ENCODE measurements at places on chromosomes 12 and 14.

DNA sequence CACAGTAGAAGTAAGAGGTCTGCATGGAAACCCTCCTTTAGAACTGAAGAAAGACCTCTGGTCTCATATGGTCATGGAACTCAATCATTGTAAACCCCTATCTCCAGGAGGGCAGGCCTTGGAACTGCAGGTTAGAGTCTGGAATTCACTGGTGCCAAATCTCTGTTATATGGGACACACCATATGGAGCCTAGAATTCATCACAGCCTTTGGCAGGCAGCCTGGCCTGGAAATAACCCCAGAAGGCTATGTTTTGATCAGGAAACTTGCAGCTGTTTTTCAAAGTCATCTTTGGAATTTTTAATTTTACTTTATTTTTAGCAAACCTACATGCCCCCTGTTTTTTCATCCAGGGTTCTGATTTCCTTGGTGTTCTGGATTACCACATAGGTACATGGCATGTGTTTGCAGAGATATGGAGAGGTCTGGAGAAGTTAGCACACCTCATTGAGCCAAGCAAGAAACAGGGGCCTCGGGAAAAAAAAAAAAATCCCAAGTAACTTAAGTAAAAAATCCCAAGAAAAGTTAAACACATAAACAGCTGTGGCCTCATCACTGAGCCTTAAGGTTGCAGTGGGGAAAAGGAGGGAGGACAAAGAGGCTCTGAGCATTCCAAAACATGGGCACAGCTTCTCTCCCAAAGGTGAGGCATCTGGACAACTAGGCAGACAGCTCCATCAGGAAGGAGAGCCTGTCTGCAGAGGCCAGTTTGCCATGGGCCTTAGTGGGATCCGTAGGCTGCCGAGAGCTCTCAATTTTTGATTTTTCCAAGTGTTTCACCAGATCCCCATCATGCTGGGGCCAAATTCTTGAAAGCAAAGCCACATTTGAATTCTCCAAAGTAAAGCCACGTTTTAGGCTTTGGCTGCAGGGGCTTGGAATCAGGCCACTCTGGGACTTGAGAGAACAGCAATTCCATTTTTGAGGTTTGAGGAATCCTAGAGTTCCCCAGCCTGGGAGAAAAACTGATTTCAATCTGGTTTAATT, 339.6 kb upstream of the TBX3 start:
- no peak for DNase-seq

GRCh38 chr12:89918172-89918846, 209.7 kb upstream of the ATP2B1 start:
- no peak for DNase-seq

GRCh38 chr12:1993341-1993740, 10.9 kb downstream of the DCP1B start:
- DNase-seq, result no peak

DNA sequence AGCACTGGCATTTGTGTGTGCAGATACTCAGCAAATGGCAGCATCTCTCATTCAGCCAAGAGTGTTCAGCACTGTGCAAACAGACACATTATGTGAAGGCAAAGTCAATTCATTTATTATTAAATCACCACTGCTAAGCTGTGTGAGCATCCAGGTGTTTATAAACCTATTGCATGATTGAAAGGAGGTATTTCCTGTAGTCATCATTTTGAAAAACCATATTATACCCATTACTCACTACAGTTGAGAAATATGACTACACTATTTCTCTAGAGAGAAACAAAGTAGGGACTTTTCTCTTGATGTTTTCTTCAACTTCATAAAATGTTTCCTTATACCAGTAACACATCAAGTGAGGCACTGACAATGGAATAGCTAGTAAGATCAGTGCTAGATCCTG, 13.7 kb downstream of the SPX start:
- DNase-seq, result no peak

DNA sequence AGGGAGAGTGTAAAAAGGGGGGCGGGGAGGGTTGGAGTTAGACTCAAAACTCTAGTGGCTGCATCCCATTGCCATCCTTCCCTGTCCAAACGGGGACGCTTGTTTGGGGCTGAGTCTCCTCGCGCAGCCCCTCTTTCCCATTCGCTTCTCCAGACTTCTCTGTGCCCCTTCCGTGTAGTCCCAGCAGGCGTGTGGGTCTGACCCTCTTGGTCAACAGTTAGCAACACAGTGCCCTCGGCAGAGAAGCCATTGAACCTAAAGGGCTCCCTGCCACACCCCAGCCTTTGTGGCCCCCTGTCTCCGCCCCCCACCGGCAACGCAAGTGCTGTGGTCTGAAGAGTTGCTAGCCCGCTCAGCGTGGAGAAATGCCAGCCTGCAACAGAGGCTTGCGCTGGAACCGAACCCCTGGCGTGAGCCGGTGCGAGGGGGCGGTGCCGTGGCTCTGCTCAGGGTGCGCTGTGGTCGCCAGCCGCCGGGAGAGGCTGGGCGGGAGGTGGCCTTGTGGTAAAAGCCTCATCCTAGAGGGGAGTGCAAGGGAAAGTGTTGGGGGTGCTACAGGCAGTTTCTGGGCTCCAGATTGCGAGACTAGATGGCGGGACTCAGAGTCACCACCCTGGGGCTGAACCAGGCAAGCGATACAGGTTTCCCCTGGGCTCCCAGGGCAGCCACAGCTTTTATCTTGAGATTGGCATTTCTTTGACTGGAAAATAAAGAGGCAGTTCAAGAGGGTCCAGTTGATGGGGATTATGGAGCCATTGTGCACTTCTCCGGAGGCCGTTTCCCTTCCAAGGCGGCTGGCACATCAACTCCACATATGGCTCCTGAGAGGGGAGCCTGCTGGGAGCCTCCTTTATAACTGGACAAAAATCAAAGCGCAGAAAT, 2.1 kb downstream of the PLXNC1 start:
- DNase-seq, result peak; percentile 48

GRCh38 chr14:103091041-103091882, 3.3 kb upstream of the EXOC3L4 start:
- DNase-seq, result peak; percentile 91

GRCh38 chr12:57069523-57069922, 9.1 kb downstream of the NEMP1 start:
- DNase-seq, result peak; percentile 72

GRCh38 chr14:74951443-74952179, 3.8 kb downstream of the PGF start:
- DNase-seq, result no peak

GRCh38 chr12:120230326-120230973, 29.5 kb upstream of the RPLP0 start:
- no peak for DNase-seq

- DNase-seq, result no peak
Observed at GRCh38 chr12:84982888-84983287, 53.2 kb downstream of the TSPAN19 start.

GRCh38 chr12:11324426-11324825, 14.2 kb upstream of the PRB4 start:
- no peak for DNase-seq

- DNase-seq, result peak; percentile 79
Observed at GRCh38 chr12:76558684-76559399, 729 bp downstream of the OSBPL8 start.

DNA sequence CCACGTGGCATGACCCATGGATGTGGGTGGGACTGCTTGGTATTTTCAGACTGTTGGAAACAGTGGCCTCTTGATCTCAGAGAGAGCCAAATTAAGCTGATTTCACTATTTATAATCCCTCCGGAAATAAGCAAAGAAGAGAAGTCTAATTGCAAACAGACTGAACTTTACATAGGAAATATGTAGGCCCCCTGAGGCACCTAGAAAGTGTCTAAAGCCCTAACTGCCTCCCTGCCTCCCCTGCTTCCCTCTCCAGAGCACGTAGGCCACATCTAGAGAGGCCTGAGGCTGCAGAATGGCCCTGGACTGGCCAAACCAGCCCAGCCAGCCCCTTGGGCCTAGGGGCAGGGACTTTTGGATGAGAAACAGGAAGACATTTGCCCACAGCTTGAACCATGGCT, 123.8 kb downstream of the ZFP36L1 start:
- DNase-seq, result no peak

GRCh38 chr12:93184672-93185368, 192.9 kb upstream of the NUDT4 start:
- DNase-seq, result no peak

GRCh38 chr14:90797919-90798318, 18.3 kb downstream of the TTC7B start:
- no peak for DNase-seq

DNA sequence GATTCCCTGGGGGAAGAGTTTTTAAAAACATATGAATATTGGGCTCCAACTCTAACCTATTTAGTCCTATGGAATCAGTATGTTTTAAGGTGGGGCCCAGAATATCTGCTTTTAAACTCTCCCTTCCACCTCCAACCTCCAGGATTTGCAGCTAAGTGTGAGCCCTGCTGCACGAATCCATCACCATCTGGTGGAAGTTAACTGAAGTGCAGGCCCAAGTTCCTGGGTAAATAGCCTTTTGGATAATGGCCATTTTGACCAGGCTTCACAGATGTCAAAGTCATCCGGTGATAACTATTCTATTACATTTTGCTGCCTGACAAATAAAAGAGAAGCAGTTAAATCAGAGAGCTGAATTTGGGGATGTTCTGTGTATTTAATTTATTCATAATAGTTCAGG, 58.1 kb upstream of the RMST start:
- peak; percentile 45 for DNase-seq

DNA sequence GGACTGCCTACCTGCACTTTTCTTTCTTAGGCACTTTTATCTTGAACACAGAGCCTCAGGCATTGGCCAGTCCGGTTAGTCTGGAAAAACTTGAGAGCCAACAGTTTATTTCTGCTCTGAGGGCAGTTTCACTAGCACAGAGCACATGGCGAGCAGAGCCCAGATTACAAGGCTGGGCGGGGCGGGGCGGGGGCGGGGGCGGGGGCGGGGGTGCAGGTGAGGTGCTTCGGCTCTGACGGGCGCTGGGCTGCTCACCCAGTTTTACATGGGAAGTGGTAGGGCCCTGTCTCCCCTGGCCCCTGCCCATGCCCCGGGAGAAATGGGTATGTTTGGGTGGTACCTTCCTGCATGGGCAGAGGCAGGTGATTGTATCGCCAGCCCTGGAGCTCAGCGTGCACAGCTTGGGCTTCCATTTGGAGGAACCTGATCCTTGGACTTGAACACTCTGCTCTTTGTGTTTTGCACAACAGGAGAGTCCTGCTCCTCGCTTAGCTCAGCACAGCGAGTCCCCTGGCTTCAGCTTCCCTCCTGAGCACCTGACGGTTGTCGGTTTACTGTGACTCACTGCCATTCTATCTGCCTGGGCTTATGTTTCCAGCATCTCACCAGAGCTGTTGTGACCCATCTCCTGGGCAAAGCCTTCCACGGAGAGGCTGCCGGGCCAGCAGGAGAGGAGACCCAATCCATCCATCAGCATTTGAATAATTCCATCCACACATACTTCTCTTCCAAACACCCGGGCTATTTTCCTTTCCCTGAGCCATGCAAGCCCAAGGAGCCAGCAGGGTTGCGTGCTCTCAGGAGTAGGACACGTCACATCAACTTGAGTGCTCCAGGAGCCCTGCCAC, 108.5 kb downstream of the ARF6 start:
- DNase-seq, result no peak

- no peak for DNase-seq
Observed at GRCh38 chr14:59964251-59965007, 44.5 kb downstream of the LRRC9 start.

GRCh38 chr12:89288959-89289358, 63.3 kb downstream of the DUSP6 start:
- DNase-seq, result no peak

DNA sequence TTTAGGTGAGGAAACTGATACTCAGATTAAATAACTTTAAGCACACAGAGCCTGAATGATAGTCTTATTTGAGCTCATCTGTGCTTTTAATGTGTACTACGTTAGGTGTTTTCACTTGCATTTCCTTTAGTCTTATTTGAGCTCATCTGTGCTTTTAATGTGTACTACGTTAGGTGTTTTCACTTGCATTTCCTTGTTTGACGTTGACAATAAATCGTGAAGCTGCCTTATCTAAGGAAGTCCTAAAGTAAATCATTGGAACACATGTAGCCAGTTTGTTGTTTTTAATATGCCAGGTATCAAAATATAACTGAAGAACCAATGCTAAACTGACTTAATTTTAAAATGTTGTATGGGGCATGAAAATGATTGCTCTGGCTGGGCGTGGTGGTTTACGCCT, 2.0 kb downstream of the RAP1B start:
- no peak for DNase-seq

DNA sequence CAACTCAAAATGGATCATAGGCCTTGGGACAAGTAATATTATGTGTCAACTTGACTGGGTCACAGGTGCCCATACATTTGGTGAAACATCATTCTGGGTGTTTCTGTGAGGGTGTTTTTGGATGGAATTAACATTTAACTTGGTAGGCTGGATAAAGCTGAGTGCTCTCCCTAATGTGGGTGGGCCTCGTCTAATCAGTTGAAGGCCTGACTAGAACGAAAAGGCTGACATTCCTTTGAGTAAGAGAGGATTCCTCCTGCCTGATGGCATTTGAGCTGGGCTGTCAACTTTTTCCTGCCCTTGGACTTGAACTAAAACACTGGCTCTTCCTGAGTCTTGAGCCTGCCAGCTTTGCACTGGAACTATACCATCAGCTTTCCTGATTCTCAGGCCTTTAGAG, 93.4 kb upstream of the ESRRB start:
- no peak for DNase-seq

DNA sequence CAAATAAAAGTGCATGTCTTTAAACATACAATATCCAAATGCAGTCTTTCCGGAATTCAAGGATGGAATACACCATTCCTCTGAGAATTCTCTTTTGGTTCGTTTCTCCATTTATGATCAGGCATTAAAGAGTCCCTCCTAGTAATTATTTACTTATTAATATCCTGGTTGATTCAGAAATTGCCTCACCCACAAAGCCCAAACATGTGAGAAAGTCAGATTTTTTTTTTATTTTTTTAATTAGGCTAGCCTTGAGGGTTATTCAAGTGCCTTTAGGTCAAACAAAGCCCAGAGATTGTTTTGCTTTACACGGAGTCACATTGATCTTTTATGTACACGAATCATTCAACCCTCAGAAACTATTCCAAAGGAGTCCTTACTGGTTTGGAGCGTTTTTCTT, 6.4 kb upstream of the TSPAN8 start:
- no peak for DNase-seq

- no peak for DNase-seq
Observed at GRCh38 chr14:53710615-53711014, 246.0 kb downstream of the BMP4 start.
